ENCODE measurements at places on chromosomes 13 and 19.

GRCh38 chr19:3984584-3984907, 717 bp downstream of the EEF2 start:
- H3K4me1 ChIP-seq = peaks cover 40% of the 10 kb centered on the region
- H3K36me3 ChIP-seq = peaks cover 48% of the 10 kb centered on the region
- H3K4me3 ChIP-seq = peak overlapping the region; percentile 86
- no peak for DNase-seq

DNA sequence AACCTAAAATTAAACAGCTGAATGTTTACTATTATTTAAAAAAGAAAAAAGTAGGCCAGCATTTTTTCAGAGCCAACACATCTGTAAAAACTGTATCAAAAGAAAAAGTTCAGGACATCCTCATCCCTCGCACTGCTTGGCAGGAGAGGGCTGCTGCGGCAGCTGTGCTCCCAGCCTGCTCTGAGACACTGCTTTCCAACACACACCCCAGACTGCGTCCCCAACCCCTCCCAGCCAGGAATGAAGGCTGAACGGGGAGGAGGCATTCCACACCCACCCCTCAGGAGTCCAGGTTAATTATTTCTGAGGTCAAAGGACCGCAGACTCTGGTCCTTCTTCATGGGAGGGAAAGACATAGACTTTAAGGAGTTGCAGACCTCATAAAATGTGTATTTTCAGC, 43.1 kb downstream of the COL4A1 start:
- H3K4me1 ChIP-seq = peaks cover 5% of the 10 kb centered on the region
- H3K4me3 ChIP-seq = no peak overlapping the region
- no peak for DNase-seq
- H3K27ac ChIP-seq = peak overlapping the region; percentile 69
- H3K27me3 ChIP-seq = no peaks in the 10 kb centered on the region

DNA sequence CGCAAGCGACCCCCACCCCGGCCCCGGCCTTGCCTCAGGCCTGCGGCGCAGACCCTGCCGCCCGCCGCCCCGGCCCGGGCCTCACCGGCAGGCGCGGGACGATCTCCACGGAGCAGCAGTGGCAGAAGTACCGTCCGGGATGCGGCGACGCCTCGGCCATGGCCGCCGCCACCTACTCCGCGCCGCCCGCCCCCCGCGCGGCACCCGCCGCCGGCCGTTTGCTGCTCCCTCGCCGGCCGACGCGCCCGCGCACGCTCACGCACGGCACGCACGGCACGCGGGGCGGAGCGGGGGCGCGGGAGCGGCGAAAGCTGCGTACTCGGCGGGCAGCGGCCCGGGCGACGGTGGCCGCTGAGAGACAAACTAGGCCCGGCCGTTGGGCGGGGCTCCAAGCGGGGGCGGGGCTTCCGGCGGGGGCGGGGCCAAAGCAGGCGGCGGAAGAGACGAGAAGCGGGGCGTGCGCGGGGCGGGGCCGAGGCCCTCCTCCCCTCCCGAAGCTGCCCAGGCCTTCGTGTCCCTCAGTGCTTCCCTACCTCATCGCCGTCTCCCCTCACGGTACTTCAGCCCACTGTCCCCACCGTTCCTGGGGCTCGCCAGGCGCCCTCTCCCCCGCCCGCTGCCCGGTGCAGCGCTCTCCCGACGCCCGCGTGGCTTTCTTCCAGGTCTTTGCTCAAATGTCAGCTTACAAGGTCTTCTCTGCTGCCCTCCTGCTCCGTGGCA, at the start of gene RNF126:
TSS of gene RNF126 (minus strand) at position 253 of the 720 bp plus-strand sequence. CDS start at position 160, 93 bp downstream.
- H3K4me3 ChIP-seq = peak within 1 kb of the TSS; percentile 85
- no peaks in the 10 kb centered on the region for H3K36me3 ChIP-seq
- peak; percentile 46 for DNase-seq
- H3K4me1 ChIP-seq = peaks cover 63% of the 10 kb centered on the region

DNA sequence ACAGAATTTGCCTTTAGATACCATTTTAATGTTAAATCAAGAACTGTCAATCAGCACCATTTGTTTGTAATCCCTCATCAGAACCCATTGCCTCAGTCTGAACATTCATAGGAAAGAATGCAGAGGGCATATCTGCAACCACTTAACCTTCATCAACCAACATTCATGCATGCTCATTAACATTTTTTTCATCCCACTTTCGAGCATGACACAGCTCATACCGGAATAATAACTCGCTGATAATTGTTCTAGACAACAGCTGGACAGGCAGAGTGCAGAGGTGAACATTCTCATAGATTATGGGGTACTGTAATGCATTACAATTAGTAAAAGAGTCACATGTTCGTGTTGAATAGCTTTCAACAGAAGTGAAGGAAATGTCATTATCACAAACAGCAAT, 216.8 kb downstream of the DIAPH3 start:
- no peaks in the 10 kb centered on the region for H3K4me1 ChIP-seq
- DNase-seq = no peak
- H3K4me3 ChIP-seq = no peak overlapping the region
- H3K36me3 ChIP-seq = no peaks in the 10 kb centered on the region

- DNase-seq = no peak
- no peaks in the 10 kb centered on the region for H3K27me3 ChIP-seq
- H3K4me1 ChIP-seq = peaks cover 9% of the 10 kb centered on the region
- H3K27ac ChIP-seq = no peak overlapping the region
Observed at GRCh38 chr19:50322234-50322633, 6.9 kb downstream of the KCNC3 start.

DNA sequence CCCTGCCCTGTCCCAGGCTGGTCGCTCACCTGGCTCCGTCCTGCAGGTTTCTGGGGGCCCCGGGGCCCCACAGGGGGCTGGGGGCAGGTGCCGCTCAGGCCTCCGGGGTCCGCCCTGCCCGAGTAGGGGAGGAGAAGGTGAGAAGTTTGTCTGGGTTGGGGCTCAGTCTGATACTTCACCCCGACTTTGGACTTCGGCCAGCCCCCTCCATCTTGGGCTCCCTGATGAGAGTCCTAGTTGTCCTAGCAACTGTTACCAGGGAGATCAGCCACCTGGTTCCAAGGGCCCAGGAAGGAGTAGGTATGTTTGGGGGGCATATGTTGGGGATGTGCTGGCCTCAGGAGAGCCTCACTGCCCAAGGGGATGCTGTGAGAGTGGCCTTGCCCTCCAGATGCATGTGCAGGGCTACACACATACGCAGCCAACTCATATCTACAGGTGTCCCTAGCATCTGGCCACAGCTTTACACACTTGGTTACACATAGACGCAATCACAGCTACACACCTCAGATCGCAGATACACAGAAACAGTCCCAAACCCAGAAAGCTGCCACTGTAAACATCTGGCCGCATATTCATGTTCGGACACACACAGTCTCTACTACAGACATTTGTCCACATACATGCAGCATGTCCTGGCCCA, 3.4 kb downstream of the NUMBL start:
- no peak overlapping the region for H3K4me3 ChIP-seq
- peaks cover 33% of the 10 kb centered on the region for H3K4me1 ChIP-seq
- peaks cover 8% of the 10 kb centered on the region for H3K36me3 ChIP-seq
- DNase-seq = no peak
- no peaks in the 10 kb centered on the region for H3K27me3 ChIP-seq

GRCh38 chr13:78638216-78638615, 20.7 kb downstream of the OBI1 start:
- no peak overlapping the region for H3K27ac ChIP-seq
- no peaks in the 10 kb centered on the region for H3K4me1 ChIP-seq
- no peak for DNase-seq
- peaks cover 3% of the 10 kb centered on the region for H3K36me3 ChIP-seq

- no peak for DNase-seq
- H3K4me3 ChIP-seq = no peak overlapping the region
- no peak overlapping the region for H3K27ac ChIP-seq
- no peaks in the 10 kb centered on the region for H3K4me1 ChIP-seq
- H3K36me3 ChIP-seq = no peaks in the 10 kb centered on the region
- H3K27me3 ChIP-seq = no peaks in the 10 kb centered on the region
Observed at GRCh38 chr19:56341948-56342347, 27.3 kb upstream of the ZSCAN5A start.

DNA sequence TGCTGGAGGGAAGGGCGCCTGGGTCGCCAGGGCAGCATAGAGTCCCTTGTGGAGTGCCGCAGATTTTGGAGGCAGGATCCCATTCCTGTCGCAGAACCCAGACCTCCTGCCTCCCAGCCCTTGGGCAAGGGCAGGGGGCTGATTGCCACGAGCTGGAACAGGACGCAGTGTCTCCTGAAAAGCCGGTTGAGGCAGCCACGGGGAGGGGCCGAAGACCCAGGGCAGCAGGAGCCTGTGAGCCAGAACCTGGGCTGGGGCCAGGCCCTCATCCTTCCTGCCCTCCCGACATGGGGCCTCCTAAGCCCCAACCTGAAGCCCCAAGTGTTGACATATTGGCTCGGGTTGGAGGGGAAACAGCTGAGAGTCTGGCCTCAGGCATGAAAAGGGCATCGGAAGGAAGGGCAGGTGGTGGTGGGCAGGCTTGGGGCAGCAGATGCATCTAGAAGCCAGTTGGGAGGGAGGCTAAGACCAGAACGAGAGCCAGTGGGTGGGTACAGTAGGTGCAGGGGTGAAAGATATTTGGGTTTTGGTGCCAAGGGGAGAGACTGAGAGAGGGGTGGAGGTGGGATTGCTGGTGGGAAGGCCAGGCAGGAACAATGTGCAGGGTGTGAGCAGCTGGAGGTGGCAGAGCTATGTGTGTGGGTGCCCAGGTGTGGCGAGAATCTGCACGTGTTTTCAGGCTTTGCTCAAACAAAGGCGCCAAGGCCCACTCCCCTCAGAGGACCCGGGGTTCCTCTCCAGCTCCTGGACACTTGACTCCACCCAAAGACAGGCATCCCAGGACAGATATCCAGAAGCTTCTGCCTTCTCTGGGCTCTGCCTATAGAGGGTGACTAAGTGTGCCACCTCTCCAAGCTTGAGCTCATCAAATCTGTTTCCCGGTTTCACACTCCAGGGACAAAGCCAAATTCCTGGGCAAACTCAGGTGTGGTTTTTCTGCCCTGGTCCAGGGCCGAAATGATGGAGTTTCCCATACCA, 1.4 kb upstream of the SBSN start:
- H3K27ac ChIP-seq = peak overlapping the region; percentile 64
- H3K27me3 ChIP-seq = no peaks in the 10 kb centered on the region
- no peak overlapping the region for H3K4me3 ChIP-seq
- no peak for DNase-seq

- no peaks in the 10 kb centered on the region for H3K27me3 ChIP-seq
- DNase-seq = no peak
- H3K4me1 ChIP-seq = no peaks in the 10 kb centered on the region
- H3K27ac ChIP-seq = no peak within 1 kb of the TSS
- no peak within 1 kb of the TSS for H3K4me3 ChIP-seq
Observed at GRCh38 chr19:35347171-35347929, at the start of gene FFAR1. TSS of gene FFAR1 (plus strand) at chr19:35347902. CDS start at chr19:35351552, 3,650 bp downstream.

DNA sequence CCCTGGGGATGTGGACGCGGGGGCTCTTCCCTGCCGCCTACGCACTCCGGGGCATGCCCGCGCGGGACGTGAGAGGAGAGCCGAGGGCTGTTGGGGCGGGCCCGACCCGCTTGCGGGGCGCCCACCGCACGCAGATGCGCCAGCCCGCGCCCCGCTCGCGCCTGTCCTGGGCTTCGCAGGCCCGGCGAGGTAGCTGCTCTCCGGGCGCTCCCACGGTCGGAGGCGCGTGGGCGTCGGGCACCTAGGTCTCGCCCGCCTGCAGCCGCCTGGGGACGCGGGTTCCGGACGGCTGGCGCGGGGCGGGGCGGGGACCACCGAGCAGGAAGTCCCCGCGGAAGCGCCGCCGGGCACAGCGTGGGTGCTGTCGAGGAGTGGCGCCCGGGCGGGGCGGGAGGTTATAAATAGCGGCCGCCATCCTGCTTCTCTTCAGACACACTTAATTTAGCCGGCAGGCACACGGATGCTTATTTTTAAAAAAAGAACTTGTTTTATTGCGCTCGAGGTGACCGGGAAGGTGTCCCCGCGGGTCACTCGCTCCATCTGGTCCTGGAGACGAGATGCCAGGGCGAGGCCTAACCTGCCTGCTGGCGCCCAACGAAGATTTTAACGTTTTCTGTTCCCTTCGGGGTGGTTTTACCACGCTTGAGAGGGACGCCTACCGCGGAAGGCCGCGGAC, 561 bp upstream of the GJA3 start:
- no peaks in the 10 kb centered on the region for H3K27me3 ChIP-seq
- H3K4me1 ChIP-seq = peaks cover 33% of the 10 kb centered on the region
- DNase-seq = no peak
- H3K4me3 ChIP-seq = peak overlapping the region; percentile 54
- H3K36me3 ChIP-seq = no peaks in the 10 kb centered on the region
- no peak overlapping the region for H3K27ac ChIP-seq

GRCh38 chr13:72552731-72553130, 174.7 kb downstream of the MZT1 start:
- no peak for DNase-seq
- H3K4me3 ChIP-seq = no peak overlapping the region
- no peaks in the 10 kb centered on the region for H3K27me3 ChIP-seq

DNA sequence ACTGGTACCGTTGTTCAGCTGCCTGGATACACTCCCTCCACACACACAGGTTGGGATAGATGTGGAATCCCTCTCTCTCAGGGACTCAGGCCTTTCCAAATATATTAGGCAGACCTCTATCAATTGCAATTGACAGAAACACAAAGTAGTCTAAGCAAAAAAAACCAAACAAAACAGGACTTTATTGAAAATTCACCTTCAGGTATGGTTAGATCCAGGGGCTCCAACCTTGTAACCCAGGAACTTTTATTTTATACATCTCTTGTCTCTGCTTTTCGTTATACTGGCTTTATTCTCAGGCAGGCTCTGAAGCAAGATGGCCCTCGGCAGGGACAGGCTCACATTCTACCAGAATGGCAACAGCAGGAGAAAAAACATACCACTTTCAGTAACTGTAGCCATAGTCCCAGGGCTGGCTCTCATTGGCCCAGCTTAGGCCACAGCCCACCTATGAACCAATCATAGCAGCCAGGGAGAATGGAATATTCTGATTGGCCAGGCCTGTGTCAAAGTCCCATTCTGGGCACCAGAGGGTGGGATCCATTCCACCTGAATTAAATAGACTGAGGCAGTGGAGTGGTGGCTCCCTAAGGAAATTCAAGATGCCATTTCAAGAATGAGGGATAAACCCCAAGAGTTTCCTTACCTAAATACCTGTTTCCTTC, 13.1 kb upstream of the CEACAM19 start:
- H3K27ac ChIP-seq = no peak overlapping the region
- peaks cover 91% of the 10 kb centered on the region for H3K36me3 ChIP-seq
- no peaks in the 10 kb centered on the region for H3K27me3 ChIP-seq
- no peak overlapping the region for H3K4me3 ChIP-seq

DNA sequence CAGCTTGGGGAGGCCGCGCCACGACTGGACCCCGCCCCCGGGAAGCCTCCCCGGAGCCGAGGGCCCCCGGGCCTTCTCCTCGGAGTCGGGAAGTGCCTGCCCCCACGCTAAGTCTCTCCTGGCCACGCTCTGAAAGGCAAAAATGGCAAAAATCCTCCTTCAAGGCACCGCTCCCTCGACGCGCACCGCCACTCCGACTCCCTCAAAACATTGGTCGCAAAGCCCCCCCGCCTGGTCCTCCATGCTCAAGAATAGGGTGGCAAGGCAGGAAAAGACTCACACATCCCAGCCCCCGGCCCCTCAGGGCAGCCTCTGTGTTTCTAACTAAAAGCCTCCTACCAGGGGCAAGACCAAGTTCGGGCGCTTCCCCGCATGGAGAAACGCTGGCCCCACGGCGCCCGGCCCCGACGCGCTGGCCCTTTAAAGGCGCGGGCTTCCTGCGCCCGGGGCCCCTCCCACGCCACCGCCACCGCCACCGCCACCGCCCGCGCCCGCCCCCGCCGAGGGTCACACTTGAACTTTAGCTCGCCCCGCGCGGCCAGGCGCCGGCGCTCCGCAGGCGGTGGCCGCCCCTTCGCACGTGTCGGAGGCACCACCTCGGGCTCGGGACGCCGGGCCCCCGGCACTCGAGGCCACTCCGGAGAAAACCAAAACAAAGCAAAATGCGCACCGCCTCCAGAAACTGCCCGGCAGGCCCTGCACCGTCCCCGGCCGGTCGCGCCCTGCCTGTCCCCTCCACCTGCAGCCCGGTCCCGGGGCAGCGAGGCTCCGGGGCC, 1.9 kb downstream of the FOXO1 start:
- DNase-seq = no peak
- no peaks in the 10 kb centered on the region for H3K27me3 ChIP-seq
- H3K36me3 ChIP-seq = no peaks in the 10 kb centered on the region
- peak overlapping the region; percentile 99 for H3K27ac ChIP-seq
- peak overlapping the region; percentile 88 for H3K4me3 ChIP-seq
- H3K4me1 ChIP-seq = peaks cover 24% of the 10 kb centered on the region
